ENCODE measurements at places on chromosomes 3 and 15. TPM values are rescaled to one million over a fixed set of nuclear protein-coding genes. Genes with fewer than 3 reads are reported as not detected.

GRCh38 chr3:21059404-21059803 lies 691.6 kb downstream of the ZNF385D start:
- H3K4me3 ChIP-seq, result no peak overlapping the region
- DNase-seq, result no peak
- no peak overlapping the region for H3K27ac ChIP-seq
- H3K27me3 ChIP-seq, result no peaks in the 10 kb centered on the region
- H3K4me1 ChIP-seq, result peaks cover 4% of the 10 kb centered on the region

GRCh38 chr3:177731644-177732268 lies 534.5 kb upstream of the TBL1XR1 start:
- H3K4me1 ChIP-seq, result peaks cover 5% of the 10 kb centered on the region
- no peak overlapping the region for H3K27ac ChIP-seq
- no peaks in the 10 kb centered on the region for H3K27me3 ChIP-seq
- H3K36me3 ChIP-seq, result no peaks in the 10 kb centered on the region
- no peak for DNase-seq

DNA sequence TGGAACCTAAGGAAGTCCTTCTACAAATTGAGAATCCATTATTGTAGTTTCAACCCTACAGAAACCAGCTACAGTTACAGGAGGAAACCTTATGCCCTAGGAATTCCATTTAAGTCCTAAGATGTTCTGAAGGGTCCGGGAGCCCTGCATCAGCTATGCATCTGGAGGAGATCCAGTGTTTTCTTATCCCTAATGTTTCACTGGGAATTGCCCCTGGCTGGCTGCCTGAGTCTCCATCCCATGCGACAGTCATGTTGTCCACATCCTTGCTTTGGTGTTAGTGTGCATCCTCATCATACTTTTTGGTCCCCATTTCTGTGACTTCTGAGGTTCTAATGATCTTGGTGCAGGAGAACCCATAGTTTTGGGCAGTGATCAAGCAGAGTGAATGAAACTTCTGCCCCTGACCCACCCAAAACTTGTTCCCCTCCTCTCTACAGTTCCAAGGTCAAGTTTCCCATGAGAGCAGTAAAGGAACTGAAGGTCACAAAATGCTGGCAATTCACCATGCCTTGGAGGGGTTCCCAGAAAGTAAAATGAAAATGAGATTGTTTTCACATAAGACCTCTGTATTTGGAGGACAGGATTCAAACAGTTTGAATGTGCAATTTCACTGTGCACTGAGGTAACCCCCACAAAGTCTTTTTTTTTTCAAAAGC lies 121.9 kb upstream of the PHLDB2 start:
- no peak overlapping the region for H3K4me3 ChIP-seq
- H3K4me1 ChIP-seq, result no peaks in the 10 kb centered on the region
- DNase-seq, result no peak
- H3K27me3 ChIP-seq, result no peaks in the 10 kb centered on the region
- H3K27ac ChIP-seq, result no peak overlapping the region

Gene ZDHHC19
- total RNA-seq, result not detected

Measured in neural progenitor cell (in vitro differentiated cells).